DMS79 treated with DMSO at 0.1 percent for 48 hours (cell line): ENCODE measurements at places on chromosomes 1 and 21.

DNA sequence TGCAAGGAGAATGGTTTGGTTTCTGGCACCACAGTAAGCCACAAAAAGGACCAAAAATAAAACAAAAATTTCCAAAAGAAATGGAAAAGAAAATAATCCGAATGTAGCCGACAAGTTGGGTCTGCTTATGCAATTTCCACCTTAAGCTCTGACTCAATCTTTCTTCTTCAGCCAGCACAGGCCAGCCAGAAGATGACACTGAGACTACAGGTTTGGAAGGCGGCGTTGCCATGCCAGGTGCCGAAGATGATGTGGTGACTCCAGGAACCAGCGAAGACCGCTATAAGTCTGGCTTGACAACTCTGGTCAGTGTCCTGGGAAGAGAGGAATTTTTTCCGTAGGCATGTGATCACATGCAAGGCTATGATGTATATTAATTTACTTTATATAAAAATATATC lies 23.4 kb downstream of the PDPN start:
- no peak for DNase-seq

DNA sequence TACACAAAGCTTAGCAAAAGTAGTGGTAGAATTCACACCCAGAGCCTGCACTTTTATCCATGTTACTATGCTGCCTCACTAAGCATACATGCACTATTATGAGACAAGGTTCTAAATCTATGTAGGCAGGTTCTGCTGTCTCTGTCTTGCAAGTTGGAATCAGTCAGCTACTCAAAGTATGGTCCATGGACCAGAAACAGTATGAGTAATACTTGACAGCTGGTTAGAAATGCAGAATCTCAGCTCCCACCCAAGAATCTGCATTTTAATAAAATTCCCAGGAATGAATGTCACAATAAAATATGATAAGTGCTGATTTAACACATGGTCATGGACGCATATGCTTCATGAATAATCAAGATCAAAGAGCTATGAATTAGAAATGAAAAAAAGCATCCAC lies 50.5 kb downstream of the DSCAM start:
- no peak for DNase-seq

DNA sequence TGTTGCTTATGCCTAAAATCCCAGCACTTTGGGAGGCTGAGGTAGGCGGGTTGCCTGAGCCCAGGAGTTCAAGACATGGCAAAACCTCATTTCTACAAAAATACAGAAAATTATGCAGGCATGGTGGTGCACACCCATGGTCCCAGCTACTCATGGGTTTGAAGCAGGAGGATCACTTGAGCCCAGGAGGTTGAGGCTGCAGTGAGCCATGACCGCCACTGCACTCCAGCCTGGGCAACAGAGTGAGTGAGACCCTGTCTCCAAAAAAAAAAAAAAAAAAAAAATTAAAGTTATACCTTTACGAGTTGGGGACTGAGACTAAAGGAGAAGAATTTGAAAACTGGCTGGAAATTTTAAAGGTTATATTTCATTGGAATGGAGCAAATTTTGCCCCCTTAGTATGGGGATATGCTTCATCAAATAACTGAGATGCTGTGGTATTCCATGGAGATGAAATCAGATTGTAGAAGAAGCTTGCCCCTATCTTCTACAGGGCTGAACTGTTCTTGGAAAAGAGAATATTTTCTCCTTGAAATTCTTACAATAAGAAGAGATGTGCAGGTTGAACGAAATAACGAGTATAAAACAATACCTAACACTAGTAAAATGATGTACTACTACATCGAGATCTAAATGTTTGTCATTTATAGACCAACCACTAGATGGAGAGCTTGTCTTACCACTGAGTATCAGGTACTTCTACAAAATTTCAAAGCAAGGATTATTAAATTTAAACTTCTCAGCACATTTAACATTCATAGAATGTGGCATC lies 34.9 kb upstream of the SCYL3 start:
- DNase-seq = peak; percentile 56

DNA sequence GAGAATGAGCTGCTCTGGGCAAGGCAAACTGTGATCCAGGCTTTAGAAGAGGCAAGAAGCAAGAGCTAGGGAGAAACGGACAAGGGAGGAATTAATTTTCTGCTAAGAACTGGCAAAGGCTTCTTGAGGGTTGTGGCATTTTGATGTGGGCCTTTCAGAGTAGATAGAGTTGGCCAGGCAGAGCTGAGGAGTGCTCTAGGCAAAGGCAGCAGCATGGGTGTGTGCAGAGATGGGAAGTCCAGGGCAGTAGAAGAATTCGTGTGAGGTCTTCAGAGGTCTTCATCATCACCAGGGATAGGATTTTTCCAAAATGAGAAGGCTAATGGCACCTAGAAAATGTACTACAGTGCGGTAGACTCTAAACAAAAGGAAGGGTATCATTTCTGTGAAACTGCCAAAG lies 237.8 kb downstream of the LTN1 start:
- no peak for DNase-seq

- peak; percentile 42 for DNase-seq
Observed at GRCh38 chr1:207051191-207051943, at the start of gene YOD1. YOD1 (minus strand) TSS chr1:207051208; CDS start chr1:207051030, 178 bp downstream.

- DNase-seq = no peak
Observed at GRCh38 chr1:29685387-29685786, 449.1 kb downstream of the PTPRU start.

- peak; percentile 45 for DNase-seq
Observed at GRCh38 chr1:48246727-48247126, 24.2 kb downstream of the SLC5A9 start.

GRCh38 chr1:243440406-243440805 lies 184.6 kb downstream of the SDCCAG8 start:
- DNase-seq = no peak

DNA sequence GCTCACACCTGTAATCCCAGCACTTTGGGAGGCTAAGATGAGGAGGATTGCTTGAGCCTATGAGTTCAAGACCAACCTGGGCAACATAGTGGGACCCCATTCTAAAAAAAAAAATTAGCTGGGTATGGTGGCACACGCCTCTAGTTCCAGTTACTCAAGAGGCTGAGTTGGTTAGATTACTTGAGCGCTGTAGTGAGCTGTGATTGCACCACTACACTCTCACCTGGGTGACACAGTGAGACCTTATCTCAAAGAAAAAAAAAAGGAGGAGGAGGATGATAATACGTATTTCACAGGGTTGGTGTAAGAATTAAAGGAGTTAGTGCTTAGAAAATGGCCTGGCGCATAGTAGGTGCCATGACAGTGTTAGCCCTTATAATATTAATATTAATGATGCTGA lies 144.1 kb downstream of the PLXNA2 start:
- DNase-seq = no peak

GRCh38 chr1:100073531-100073930 lies 59.2 kb downstream of the SASS6 start:
- DNase-seq = no peak

GRCh38 chr21:26115305-26115704 lies 55.3 kb downstream of the APP start:
- DNase-seq = peak; percentile 80

GRCh38 chr1:212234431-212235395 lies 50.5 kb upstream of the PPP2R5A start:
- no peak for DNase-seq

DNA sequence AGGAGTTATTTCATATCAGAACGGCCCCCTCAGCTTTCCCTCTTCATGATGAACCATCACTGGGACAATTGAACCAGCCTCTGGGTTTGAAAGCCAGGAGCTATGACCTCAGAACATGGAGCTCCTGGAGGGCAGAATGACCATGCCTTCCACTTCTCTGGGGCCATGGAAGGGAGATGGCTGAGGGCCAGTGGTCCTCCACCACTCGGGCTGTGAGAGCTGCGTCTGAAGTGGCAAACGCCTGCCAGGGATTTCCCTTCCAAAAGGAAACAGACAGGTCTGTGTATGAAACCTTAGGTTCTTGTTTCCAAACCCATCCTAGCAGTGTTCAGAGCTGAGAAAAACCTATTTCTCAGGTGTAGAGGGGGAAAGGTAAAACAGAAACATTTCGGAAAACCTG lies 22.5 kb downstream of the PKP1 start:
- no peak for DNase-seq

DNA sequence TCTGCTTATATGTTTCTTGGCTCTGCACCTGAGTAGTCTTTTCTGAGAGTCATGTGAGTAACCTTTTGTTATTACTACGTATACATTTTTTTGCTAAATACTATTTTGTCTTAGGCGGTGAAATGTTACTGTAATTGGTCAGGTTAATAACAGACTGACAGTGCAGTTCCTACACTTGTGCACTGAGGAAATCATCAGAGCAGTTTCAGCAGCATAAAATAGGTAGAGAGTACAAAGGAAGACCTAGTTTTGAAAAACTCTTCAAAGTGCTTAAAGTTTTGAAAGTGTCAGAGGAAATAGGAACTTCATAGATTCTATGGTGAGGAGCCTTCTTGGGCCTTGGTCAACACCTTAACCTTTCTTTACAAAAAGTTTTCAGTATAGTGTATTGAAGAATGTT lies 11.1 kb downstream of the ATF6 start:
- DNase-seq = no peak

- no peak for DNase-seq
Observed at GRCh38 chr1:173527151-173527826, 50.2 kb downstream of the PRDX6 start.

- DNase-seq = peak; percentile 92
Observed at GRCh38 chr1:29793101-29793546, 556.8 kb downstream of the PTPRU start.

- DNase-seq = no peak
Observed at GRCh38 chr1:243378669-243379068, 122.8 kb downstream of the SDCCAG8 start.

GRCh38 chr1:246613096-246613758 lies 47.0 kb downstream of the CNST start:
- DNase-seq = no peak

GRCh38 chr1:43764581-43764980 lies 57.2 kb downstream of the ST3GAL3 start:
- DNase-seq = no peak

- DNase-seq = no peak
Observed at GRCh38 chr1:178324003-178324402, 172.8 kb downstream of the CLEC20A start.

DNA sequence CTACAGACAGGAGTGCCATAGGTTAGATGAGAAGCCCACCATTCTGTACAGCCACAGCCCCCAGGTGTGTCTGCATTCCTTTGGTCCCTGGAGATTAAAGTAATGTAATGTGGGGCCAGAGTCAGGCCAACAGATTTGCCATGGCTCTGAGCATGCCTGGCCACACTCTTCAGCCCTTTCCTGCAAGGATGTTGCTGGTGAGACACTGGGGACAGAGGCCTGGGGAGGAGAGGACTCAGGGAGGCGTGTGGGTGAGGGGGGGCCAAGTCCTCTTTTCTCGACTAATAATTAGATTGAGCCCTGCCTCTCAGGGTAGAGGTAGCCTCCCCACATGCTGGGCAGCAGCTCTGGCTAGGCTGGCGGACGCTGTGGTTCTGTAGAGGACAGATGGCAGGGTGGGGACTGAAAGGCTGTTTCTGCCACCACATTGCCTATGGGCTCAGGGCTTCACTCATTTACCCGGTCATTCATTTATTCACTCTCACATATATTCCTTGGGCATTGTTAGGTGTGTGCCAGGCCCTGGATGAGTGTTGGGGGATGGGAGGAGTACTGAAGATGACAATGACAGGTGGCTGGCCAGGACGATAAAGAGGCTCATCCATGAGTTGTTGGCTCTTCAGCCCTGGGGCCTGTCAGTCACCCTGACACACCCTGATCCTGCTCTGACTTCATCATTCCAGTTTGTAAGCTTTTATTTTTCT lies 7.1 kb upstream of the PRCC start:
- no peak for DNase-seq

DNA sequence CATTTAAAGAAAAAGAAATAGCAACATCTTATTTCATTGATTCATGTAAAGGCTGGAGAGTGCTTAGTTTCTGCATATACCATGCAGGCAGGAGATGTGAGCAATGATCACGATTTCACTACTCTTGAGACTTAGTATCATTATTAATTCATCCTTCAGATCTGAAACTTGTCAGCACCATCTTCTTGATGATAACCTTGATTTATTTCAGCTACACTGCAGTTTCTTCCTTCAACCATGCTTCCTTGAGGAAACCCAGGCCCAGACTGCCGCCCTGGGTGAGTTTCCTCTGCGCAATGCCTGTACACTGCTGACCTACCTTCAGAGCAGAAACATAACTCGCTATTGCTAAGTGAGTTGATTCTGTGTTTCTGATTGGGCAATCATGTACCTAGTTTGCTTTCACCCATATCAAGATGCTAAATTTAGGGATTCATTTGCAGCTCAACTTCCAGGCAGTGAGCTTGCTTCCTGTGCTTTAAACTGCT lies 13.5 kb upstream of the BCL10 start:
- DNase-seq = no peak

DNA sequence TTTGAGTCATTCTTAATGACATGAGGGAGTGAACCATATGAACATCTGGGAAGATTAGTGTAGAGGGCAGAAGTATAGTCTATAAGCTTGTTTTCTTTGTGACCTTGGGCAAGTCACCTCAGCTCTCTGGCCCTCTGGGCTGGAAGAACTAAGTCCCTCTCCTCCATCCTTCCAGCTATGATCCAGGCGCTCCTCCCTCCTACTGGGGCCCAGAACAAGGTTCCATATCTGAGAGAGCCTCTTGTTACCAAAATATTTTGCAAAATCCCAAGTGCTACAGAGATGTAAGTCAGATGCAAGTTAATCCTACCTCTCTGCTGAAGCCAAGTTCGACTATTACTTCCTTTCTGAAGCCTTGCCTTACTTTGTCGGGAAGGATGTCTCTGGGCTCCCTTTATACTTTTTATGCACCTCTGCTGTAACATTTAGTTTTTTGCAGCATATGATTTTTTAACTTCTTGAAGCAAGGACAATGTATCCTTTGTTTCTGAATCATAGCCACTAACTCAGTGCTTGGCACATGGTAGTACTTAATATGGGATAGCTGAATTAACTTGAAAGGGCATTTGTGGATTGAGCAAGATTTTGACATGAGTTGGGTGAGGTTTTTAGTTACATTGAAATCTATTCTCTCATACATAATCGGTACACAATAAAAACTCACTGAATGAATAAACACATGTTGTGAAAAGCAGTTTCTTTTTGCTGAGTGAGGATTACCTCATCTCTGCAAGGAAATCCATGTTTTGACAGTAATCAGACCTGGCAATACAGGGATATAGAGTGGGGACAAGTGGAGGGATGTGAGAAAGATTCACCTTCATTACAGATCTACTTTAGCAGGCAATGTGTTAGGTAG lies 54.7 kb upstream of the BEND5 start:
- DNase-seq = no peak

- DNase-seq = no peak
Observed at GRCh38 chr1:207313131-207313530, 8.3 kb upstream of the CD55 start.
